ENCODE measurements at places on chromosomes 7 and 10.

GRCh38 chr7:95863623-95864022 is 91.3 kb downstream of the DYNC1I1 start:
- no peak for DNase-seq

DNA sequence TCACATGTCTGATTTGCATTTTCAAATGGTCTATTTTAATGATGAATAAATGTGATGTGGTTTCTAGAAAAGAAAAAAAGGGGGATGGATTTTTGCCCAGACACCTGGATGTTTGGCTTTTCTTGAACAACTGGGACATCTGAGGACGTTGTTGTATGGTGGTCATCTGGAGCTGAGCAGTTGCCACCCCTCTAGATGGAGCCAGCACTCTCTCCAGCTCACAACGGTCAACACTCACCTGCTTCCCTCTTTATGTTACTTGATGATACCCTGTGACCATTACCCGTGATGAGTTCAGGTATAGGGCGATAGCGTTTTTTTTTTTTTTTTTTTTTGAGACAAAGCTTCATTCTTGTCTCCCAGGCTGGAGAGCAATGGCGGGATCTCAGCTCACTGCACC is 30.1 kb upstream of the PAXIP1 start:
- DNase-seq: no peak

- DNase-seq: no peak
Measured at GRCh38 chr7:37526623-37527022, 78.0 kb upstream of the ELMO1 start.

- no peak for DNase-seq
Measured at GRCh38 chr7:69706070-69706469, 107.8 kb downstream of the AUTS2 start.

DNA sequence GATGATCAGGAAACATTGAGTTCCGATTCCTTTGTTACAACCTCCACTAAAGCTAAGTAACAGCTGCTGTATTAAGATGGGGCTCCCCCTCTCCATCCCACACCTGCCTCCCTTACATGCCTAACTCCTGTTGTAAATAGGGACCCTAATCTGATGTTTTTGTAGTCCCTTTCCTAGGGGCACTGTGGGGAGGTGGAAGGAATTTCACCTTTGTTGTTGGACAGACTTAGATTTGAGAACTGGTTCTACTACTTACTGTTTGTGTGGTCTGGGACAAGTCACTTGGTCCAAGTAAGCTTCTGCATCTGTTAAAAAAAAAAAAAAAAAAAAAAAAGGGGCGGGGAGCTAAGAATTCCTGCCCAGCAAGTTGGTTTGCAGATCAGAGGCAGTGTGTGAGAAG is 42.6 kb downstream of the KIAA1217 start:
- DNase-seq: peak; percentile 74

GRCh38 chr10:123139521-123140163 is 3.9 kb downstream of the HMX3 start:
- no peak for DNase-seq

DNA sequence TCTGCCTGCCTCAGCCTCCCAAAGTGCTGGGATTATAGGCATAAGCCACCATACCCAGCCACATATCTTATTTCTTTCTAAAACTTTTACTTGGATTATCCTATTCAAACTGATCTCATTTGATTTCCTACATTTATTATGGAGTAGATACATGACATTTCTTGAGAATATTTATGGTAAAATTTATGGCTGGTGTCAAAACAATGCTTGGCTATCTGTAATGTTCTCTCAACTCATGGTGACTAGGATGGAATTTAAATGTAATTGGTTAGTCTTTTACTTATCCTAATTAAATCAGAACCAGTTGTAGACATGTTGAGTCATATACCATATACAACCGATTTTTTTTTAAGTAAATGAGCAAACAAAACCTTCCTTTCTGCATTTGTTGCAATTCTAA is 4.1 kb downstream of the NUP42 start:
- no peak for DNase-seq

DNA sequence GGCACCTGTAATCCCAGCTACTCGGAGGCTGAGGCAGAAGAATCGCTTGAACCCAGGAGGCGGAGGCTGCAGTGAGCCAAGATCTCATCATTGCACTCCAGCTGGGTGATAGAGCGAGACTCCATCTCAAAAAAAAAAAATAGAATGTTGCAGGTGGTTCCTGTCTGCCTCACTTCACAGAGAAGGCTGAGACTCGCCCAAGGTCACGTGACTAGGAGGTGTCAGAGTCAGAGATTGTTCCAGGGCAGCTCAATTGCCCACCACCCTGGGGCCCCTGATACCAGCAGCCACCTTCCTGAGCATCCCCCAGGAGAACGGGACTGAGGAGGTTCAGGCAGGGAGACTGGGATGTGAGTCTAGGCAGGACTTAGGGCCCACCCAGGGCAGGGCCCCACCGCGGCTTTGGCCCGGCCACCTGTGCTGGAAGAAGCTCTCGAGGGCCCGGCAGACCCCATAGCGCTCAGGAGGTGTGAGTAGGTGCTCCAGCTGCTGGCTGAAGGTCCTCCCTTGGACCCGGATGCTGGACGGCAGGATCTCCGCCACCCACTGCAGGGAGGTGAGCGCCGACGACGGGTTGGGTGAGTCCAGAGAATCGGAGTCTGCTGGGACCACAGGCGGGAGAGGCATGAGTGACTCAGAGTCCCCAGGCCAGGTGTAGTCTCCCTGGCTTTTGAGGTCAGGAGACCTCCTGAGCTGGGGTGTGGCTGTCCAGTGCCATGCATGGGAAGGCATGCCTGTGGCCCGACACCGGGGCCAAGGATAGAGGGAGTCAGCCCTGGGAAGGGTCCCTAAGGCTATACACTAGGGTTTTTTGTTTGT is 30.9 kb downstream of the GRID2IP start:
- no peak for DNase-seq

DNA sequence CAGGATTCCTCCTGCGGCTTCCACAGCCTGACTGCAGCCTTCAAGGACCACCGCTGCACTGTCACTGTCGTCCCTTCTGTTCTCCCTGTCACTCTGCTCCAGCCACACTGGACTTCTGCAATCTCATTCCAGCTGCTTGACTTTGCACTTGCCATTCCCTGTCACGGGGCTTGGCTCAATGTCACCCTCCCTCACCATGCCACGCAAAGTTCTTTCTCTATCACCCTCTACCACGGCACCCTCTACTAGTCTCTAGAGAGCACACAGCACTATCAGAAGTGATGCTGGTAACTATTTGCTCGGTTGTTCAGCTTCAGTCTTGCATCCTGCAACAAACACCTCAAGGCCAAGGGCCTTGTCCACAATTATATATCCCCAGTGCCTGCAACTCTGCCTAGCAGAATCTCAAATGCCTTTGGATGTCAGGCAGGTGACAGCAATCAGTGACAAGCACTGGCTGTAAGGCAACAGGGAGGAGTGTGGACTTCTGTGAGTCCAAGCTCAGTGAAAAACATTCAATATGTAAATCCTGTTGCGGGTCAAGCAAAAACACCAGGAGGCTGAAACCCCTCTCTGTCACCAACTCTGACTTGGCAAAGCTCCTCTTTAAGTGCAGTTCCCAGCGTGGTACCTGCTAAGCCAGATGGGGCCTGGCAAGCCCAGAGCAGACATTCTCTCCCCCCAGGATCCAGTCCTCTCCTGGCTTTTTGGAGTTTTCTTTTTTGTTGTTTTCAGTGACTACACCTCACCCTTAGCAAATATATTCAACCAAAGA is 259.9 kb downstream of the FGFR2 start:
- no peak for DNase-seq

GRCh38 chr7:14381936-14382335 is 392.5 kb upstream of the ETV1 start:
- DNase-seq: no peak

- no peak for DNase-seq
Measured at GRCh38 chr7:87170828-87171227, 18.6 kb downstream of the DMTF1 start.

GRCh38 chr7:102272075-102272916 is 14.4 kb upstream of the SH2B2 start:
- no peak for DNase-seq

DNA sequence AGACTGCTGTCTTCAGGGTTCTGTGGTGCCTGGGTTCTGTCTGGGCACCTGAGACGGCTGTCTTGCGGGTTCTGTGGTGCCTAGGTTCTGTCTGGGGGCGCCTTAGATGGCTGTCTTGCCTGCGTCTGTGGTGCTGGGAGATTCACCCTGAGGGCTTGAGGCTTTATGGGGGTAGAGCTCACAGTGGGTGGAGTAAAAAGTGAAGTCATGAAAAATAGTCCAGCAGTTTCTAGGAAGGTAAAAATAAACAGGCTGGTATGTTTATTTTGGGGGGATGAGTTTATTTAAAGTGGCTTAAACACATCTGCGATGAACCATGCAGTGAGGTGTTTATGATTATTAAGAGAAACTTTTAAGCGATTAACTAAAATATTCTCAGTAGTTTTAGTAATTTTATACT is 64.2 kb downstream of the NKX6-2 start:
- DNase-seq: no peak

- DNase-seq: no peak
Measured at GRCh38 chr10:74754381-74754821, 72.0 kb upstream of the KAT6B start.

- no peak for DNase-seq
Measured at GRCh38 chr10:27819781-27820531, 74.3 kb upstream of the MKX start.

GRCh38 chr7:16993543-16993942 is 111.8 kb upstream of the AGR3 start:
- DNase-seq: no peak

GRCh38 chr10:128884033-128884425 is 583.0 kb upstream of the MGMT start:
- DNase-seq: no peak

DNA sequence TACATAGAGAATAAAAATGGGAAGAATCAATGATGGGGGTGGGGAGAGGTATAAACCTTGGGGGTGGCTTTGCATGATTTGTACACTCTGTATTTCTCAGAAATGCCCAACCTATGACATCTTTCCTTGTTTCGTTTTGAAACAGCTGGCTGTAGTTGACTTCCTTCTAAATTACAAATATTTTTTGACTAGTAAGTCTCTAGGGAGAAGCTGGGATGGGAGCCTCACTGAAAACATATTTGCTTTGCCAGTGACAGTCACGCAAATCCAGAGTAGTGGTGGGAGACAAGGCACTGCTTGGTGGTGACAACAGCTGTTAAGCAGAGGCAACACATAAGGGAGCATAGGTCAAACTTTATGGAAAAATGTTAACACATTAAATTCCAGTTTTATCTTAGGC is 440.5 kb downstream of the SEMA3D start:
- DNase-seq: no peak

GRCh38 chr7:115056019-115056418 is 134.1 kb downstream of the MDFIC start:
- no peak for DNase-seq

- DNase-seq: no peak
Measured at GRCh38 chr10:43327171-43327570, 44.3 kb upstream of the FXYD4 start.

GRCh38 chr10:83945982-83946718 is 193.2 kb upstream of the GHITM start:
- DNase-seq: no peak

DNA sequence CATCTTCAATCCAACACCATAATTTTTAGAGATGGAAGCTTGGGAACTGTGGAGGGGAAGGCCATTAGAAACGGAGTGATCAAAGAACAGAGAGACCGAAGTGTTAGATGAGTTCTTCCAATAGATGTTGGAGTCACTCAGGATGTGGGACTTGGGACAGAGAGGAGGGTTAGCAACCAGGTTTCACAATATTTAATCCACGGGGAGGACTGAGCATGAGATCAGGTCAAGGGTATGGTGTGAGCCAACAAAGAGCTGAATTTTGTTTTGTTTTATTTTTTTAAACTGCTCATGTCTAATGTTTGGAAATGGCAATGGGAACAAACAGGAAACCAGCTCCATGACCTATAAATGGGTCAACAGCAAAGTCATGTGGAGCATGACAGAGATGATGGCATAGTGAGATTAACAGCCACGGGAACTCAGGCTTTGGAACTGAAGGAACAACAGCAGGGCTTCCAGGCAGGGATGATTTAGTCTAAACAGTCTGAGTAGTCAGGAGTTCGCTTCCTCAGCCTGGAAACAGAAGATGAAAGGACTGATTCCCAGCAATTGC is 38.9 kb upstream of the AMPH start:
- no peak for DNase-seq

GRCh38 chr10:21355591-21356011 is 169.9 kb downstream of the SKIDA1 start:
- DNase-seq: no peak

DNA sequence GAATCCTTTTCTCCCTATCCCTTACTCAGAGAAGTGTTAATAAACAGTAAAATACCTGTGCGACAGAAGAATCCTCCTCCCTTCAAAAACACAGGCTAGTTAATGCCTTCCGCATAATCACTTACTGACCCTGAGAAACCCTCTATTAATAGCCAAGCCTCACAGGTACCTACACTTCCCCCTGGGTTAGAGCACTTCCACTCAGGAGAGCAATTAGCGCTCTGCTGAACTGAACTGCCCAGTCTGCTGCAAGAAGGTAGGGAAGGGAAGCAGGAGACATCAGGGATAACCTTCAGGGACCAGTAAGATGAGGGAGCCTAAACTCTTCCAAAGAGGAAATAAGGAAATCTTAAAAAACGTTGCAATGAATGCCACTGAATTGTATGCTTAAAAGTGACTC is 39.6 kb downstream of the KIAA1549 start:
- no peak for DNase-seq

GRCh38 chr7:73418113-73418703 is 15.4 kb upstream of the FZD9 start:
- DNase-seq: no peak

GRCh38 chr7:133709036-133709880 is 417.9 kb upstream of the LRGUK start:
- no peak for DNase-seq

GRCh38 chr10:90592638-90593302 is 265.1 kb downstream of the HTR7 start:
- DNase-seq: no peak

DNA sequence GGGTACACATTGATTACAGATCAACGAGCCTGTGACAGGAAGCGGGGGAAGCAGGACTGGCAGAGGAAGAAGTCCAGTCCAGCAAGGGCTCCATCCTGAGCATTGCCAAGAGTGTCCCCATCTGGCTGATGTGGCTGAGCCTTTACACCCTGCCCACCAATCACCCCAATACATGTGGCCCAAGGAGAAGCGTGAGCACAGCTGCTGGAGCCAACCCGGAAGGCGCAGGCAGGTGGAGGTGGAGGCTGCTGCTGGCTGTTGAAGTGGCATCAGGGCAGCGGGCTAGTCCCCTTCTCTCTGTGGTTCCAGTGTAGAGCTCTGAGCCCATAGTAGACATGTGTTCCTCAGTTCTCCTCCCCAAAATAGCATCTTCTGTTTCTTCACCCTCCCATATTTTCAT is 6.8 kb upstream of the AMPH start:
- DNase-seq: no peak

- DNase-seq: no peak
Measured at GRCh38 chr10:6045314-6045848, 16.8 kb downstream of the IL2RA start.
